ENCODE measurements at places on chromosomes 11 and 22.

DNA sequence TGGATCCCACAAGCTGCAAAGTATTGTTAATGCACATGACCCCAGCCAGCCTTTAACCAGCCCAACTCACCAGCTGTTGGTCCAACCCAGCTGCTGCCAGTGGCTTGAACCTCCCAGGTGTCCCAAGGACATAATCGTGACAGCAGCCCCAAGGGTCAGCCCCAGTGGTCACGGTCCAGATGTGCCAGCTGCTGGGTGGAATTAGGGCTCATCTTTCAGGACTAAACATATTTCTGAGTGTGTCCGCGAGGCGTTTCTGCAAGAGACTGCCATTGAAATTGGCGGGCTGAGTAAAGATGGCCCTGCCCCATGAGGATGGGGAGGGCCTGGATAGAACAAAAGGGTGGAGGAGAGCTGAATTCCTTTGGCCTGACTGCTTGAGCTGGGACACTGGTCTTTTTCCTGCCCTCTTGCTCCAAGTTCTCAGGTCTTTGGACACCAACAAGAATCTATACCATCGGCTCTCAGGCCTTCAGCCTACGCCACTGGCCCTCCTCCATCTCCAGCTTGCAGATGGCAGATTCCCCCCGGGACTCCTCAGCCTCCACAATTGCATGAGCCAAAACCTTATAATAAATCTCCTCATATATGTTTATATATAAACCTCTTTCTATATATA is 240.2 kb downstream of the MN1 start:
- DNase-seq: no peak

DNA sequence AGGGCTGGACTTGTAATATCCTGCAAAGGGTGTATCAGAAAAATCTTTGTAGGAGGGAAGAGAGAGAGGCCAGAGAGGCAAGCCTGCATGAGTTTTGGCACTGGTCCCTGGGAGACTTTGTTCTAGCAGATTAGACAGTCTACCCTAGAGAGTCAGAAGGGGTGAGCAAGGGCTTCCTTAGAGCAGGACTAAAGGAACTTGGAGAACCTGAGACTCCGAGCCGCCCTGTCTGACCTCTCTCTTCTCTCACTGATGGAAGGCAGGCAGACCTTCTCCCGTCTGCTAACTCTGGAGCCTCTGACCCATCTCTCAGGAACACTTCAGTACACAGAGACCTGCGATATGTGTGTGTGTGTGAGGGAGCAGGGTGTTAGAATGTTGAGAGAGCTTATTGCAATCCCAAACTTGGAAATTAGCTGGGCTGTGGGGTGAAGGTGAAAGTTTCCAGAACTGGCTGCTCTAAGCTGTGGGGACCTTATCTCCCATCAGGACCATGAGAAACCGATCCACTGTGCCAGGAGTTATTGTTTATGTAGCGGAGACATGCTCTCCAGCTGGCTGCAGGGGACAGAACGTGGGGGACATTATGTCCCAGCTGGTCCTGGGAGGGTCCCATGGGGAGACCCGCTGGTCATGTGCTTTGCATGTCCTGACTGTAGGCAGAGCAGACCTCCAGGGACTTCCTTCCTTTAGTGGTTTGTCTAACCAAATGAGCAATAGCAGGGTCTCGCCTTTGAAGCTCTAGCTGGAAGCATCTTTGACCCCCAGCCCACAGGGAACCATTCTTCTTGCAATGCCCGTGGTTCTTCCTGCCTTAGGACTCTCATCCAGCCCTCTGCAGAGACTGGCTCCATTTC is 51.1 kb downstream of the TIMP3 start:
- DNase-seq: no peak

DNA sequence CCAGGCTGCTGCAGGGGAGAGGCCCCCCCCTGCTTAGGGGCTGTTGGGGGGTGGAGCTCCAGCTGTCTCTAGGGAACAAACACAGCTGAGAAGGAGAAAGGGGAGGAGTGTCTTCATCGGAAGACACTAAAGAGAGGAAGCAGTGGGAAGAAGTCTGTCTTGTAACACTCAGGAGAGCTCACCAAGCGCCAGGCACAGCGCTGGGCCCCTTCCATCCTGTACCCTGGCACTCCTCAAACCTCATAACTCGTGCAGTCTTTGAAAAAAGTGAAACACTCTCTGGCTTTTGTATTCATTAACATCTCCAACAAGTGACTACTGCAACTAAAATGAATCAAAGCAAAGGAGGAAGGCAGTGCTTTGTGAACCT is 67.4 kb upstream of the PRDM11 start:
- no peak for DNase-seq

GRCh38 chr11:68827733-68828132 is 14.0 kb downstream of the CPT1A start:
- DNase-seq: no peak

- no peak for DNase-seq
These were observed 43.6 kb downstream of the MRE11 start for GRCh38 chr11:94450048-94450447.

GRCh38 chr11:8055091-8055835 is 25.7 kb upstream of the TUB start:
- no peak for DNase-seq

DNA sequence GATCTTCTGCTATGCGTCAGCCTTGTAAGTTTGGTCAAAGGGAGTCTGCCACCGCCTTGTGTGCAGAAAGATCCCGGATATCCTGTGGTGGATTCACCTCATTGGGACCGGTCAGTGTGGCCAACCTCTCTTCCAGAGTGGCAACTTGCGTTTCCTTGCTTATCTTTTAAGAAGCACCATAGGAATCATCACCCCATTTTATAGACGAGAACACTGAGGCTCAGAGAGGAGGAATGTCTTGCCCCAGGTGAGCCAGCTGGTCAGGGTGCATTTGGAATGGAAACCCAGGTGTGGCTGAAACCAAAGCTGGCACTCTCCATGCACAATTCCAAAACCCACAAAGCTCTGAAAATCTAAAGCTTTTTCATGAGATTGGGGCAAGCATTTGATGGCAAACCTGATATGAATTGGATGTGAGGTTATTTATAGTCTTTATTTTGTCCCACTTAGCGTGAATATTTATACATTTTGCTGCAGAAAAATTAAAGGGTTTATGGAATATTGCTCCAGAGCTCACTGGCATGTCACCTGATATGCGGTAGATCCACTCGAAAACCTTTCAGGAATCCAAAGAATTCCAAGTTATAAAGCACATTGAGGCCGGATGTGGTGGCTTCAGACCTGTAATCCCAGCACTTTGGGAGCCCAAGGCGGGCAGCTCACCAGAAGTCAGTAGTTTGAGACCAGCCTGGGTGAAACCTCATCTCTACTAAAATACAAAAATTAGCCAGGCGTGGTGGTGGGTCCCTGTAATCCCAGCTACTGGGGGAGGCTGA is 12.1 kb upstream of the EIF3D start:
- no peak for DNase-seq

GRCh38 chr11:75668451-75669297 is at the start of gene MAP6:
Gene MAP6 (minus strand): TSS chr11:75669038. CDS start chr11:75668369, 669 bp downstream.
- DNase-seq: no peak

DNA sequence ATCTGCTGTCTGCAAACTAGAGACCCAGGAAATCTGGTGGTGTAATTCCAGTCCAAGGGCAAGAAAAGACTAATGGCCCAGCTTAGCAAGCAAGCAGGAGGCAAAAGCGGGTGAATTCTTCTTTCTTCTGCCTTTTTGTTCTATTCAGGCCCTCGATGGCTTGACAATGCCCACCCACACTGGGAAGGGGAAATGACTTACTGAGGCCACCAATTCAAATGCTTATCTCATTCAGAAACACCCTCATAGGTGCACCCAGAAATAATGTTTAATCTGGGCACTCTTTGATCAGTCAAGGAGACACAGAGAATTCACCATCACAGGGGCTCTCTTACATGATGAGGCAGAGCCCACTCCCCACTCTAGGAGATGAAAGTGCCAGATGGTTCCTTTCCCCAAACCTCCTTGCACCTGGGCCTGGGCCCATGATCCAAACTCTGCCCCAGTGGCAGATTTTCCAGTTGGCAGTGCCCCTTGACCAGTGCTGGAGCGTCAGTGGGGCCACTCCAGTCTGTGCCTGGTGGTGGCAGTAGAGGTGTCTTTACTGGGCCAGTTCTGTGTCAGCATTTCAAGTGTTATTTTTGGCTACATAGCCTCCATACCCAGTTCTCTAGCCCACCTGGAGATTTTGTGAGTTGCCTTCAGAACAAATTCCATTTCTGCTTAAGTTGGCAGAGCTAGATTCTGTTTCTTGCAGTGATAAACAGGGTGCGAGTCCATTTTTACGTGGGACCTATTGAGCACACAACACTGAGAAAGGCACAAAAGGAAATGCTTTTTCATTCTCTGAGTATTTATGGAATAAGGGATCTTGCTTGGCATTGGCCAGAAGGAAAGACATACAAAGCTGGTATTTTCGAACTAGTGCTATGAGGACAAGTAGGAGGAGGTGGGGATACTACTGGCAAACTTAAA is 7.5 kb downstream of the ELMOD1 start:
- no peak for DNase-seq

- no peak for DNase-seq
These were observed 57.9 kb downstream of the ARL14EP start for GRCh38 chr11:30380846-30381245.

GRCh38 chr11:66933531-66933930 is 24.7 kb downstream of the PC start:
- no peak for DNase-seq

DNA sequence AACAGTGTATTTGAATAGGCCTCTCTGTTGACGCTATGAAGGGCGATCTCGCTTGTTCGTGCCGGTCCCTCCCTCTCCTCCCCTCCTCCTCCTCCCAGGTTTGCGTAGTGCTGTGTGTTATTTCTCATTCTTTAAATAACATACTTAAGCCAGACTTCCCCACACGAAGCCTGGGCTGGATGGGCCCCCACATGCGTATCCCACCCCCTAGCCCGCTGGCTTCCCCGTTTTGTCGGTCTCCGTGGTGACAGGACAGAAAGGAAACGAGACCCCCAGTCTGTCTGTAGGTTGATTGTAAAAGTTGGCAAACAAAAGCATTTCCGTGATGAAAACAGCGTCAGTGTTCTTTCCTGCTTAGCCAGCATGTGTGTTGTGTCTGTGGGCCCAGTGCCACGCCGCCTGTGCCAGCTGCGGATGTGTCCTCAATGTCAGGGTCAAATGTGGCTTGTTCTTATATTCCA is 27.3 kb downstream of the FAM118A start:
- DNase-seq: no peak

GRCh38 chr22:36147196-36147791 is 13.3 kb downstream of the APOL3 start:
- DNase-seq: no peak

DNA sequence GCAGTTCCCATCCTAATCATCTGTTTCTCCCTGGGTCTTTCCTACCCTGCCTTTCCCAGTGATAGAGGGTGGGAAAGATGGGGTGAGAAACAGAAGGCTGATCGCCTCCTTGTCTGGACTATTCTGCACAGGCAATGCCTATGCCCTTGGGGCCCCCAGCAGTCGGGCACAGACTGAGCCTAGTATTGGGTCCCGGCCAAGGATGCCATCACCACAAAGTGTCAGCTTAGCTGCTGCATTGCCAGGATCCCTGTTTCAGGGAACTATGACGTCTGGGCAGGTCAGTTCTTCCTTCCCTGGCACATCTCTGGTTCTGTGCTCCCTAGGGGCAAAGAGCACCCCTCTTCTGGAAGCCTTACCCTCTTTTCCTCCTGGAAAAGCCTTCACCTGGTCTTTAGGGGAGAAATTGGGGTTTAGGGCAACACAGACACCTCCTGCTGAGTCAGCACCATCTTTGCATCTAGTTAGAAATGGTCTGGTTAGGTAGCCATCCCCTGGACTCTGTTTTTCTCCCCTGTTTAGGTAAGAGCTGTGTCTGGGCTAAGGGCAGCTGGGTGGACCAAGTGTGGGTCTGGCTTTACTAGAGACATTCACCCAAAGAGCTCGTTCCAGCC is 2.1 kb downstream of the ADAMTS8 start:
- no peak for DNase-seq

GRCh38 chr11:91625495-91625894 is 599.1 kb upstream of the FAT3 start:
- DNase-seq: no peak

DNA sequence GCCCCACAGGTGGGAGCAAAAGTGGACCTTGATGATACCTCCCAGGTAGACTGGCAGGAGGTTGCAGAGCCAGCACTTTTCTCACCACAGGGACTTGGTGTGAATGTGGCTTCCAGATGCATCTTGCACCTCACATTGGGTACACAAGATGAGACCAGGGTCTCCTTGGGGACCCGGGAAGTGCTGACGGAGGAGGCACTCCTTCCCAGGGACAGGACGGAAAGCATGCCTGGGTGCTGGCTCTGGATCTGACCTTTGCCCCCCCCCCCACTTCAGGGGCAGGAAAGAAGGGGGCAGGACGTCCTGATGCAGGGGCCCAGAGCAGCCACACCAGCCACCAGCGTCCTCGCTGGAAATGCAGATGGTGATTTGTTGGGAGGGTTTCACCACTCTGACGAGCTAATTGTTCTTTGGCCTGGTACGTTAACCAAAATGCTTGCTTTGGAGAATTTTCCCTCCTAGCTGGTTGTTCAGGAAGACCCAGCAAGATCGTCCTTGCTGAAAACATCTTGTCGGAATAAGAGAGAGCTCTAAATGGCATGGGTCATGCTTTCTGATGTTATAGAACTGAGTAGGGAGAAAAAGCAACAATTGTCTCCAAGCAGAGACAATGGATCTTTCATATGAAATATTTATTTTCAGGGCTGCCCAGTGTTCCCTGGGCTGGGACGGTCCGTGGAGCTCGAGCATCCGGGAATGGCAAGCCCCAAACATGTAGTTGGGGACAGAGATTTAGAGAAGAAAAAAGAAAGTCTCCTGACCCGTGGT is 74.4 kb upstream of the PPARA start:
- DNase-seq: no peak

GRCh38 chr11:60771879-60772525 is 13.1 kb upstream of the MS4A10 start:
- no peak for DNase-seq

- DNase-seq: no peak
These were observed 39.8 kb upstream of the TEF start for GRCh38 chr22:41341990-41342389.

GRCh38 chr11:76666830-76667229 is 3.7 kb downstream of the LRRC32 start:
- DNase-seq: no peak

GRCh38 chr11:128324051-128324481 is 263.3 kb downstream of the ETS1 start:
- DNase-seq: no peak

DNA sequence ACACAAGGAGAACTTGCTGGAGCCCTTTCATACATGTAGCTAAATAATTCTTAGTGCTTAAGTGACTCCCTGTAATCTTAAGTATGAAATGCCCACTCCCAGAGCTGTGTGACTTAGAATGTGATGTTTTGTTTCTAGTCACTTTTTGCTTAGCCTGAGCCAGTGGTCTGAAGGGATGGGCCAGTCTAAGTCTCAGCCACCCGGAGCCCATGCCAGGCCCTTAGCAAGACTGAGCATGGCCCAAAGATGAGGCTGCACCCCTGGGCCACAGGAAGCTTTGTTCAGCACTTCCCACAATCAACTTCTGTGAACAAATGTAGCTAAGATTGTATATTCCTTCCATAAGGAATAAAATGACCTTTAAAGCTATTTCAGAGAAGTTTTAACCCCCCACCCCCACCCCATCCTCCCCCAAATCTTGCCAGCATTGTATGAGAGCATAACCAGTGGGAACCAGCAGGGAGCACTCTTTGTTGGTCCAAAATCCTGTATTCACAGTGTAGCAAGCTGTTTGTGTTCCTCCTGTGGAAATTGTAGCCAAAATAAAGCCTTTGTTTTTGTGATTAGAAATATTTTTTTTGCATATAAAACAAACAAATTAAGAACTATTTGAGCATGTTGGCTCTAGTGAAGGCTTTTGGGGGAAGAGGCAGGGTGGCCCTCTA is 73.8 kb upstream of the GAL start:
- DNase-seq: no peak

GRCh38 chr11:121909596-121909995 is 206.4 kb downstream of the BLID start:
- DNase-seq: no peak

GRCh38 chr11:84899740-84900139 is 727.4 kb downstream of the DLG2 start:
- DNase-seq: no peak

All from esophagus squamous epithelium (tissue), 5 donors.